ENCODE measurements at places on chromosomes 16 and 17.

DNA sequence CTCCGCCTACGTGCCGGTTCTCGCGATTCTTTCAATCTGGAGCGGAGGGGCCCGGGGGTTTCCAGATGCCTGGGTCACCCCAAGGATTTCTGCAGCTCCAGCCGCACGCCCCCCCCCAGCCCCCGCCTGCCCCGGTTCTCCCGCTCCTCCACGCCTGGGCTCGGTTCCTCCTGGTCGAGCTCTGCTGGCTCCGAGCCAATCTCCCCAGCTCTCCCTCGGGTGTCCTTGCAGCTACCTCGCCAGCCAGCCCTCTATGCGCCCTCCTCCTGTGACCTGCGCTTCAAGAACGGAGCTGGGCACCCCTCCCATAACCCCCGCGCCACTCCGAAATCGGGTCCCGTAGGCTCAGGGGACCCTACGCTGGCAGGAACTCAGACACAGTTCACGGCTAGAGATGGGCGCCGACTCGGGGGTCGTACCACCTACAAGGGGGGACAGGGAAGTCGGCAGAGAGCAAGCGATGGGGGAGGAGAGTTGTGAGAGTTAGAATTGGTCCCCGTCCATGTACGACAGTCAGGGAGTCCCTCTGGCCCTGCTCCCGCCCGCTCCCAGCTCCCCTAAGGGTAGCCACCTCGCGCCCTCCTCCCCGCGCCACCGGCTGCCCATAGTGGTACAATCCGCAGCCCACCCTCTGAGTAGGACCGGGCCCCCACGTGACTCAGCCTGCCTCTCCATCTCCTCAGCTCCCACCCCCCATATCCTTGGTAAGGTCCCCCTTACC is 961 bp downstream of the FGF11 start:
- peak; percentile 71 for DNase-seq

GRCh38 chr16:21103941-21104860 is 46.4 kb downstream of the DNAH3 start:
- no peak for DNase-seq

- no peak for DNase-seq
Observed at GRCh38 chr17:58326609-58327362, 1.8 kb downstream of the TSPOAP1 start.

DNA sequence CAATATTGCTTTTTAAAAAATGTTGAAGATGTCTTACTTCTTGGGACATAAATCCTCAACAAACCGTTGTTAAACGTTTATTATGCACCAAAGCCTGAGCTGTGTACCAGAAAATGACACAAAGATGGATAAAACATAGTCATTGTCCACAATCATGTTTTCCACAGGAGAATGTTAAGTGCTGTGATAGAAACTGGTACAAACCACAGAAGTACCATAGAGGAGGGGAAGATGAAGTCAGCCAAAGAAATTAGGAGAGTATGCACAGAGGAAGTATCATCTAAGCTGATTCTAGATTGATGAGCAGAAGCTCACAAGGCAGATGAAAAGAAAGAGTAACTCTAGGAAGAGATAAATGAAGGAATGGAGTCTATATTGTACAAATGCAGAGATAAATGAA is 142.6 kb upstream of the HLF start:
- DNase-seq = no peak

- no peak for DNase-seq
Observed at GRCh38 chr17:30225919-30226553, 9.5 kb downstream of the SLC6A4 start.

GRCh38 chr17:72580321-72581127 is 459.7 kb downstream of the SOX9 start:
- DNase-seq = no peak

GRCh38 chr16:12126091-12126806 is 149.7 kb downstream of the SNX29 start:
- DNase-seq = no peak

DNA sequence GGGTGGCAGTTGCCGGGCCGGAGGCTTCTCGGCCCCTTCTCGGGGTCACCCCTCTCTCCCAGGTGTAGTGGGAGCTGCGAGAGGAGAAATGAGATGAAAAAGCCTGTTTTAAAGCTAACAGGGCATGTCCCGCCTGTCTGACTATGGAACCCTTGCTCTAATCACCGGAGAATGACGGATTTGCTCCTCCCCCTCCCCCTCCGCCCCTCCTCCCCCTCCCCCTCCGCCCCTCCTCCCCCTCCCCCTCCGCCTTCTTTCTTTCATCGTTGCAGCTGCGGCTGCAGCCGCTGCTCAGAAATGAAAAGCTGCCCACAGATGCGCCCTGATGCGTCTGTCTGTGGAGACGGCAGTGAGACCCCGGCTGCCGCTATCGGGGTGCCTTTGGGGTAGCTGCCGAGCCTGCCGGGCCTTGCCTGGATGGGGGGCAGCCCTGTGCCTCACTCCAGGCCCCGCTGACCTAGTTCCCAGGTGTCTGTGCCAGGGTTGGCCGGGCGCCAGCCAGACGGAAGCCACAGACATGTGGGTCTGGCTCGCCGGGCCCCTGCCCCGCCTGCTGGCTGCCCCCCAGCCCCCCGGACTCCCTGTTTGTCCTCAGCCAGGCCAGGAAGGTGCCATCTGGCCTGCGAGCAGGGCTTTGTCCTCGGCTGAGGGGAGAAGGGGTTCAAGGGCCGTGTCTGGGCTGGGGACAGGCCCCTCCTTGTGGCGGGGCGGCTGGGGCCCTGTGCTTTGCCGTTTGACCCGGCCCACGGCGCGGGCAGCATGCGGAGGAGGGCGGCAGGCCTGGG is 37.7 kb downstream of the GINS2 start:
- DNase-seq = no peak

DNA sequence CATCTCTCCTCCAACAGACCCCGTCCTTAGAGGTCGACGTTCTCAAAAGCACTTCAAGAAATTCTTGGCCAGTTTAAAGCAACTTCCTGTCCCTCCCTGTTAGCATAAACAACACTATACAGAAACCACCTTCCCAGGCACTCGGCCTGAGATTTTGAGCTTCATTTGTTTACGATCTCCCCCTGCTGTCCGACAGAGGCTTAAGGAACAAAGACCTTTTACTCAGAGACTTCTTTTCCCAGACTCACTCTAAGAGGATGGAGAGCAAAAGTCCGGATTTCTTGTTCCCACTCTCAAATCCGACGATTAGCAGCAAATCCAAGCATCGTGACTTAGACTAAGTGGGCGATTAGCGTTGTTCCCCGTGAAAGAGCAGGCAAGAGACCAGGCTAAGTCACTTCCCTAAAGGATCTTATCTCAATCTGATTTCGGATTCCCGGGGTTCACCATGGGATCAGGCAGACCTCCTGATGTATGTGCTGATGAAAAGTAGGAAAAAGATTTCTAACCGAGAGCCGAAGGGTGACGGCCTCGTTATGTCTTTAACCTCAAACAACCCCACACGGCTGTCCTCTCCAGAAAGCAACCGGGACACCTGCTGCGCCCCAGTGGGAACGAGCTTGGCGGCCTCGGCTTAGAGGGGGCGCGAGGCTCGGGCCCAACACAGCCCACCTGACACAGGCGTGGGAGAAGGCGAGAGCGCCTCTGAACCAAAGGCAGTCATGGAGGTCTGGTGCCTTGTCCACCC is 598 bp downstream of the INPP5K start:
- peak; percentile 87 for DNase-seq

DNA sequence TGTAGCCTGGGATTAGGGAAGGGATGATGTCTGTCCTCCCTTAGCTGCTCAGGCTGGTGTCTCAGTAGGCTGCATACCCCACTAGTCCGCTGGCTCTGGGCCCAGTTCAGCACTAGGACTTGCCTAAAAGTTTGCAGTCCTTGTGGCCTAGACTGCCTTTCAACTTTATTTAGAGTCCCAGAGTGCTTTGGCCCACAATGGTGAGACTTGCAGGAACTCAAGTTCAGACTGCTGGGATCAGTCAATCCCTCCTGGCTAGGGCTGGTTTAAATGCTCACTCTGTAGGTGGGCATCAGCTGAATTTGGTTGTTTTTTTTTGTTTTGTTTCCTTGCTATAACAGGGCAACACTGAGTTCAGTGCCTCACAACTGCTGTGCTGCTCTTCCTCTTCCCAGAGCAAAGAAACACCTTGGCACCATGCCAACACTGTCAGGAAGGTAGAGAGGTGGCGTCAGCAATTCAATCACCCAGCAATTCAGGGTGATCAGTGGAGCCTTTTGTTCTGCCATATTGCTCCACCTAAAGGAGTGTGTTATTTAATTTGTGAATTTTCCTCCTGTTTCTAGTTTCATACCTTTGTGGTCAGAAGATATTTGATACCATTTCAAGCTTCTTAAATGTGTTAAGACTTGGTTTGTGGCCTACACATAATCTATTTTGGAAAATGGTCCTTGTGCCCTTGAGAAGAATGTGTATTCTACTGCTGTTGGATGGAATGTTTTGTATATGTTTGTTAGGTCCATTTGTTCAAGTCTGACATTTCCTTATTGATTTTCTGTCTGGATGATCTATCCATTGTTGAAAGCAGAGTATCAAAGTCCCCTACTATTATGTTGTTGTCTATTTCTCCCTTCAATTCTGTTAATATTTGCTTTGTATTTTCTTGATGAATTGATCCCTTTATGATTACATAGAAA is 284.0 kb upstream of the PMFBP1 start:
- DNase-seq = no peak

DNA sequence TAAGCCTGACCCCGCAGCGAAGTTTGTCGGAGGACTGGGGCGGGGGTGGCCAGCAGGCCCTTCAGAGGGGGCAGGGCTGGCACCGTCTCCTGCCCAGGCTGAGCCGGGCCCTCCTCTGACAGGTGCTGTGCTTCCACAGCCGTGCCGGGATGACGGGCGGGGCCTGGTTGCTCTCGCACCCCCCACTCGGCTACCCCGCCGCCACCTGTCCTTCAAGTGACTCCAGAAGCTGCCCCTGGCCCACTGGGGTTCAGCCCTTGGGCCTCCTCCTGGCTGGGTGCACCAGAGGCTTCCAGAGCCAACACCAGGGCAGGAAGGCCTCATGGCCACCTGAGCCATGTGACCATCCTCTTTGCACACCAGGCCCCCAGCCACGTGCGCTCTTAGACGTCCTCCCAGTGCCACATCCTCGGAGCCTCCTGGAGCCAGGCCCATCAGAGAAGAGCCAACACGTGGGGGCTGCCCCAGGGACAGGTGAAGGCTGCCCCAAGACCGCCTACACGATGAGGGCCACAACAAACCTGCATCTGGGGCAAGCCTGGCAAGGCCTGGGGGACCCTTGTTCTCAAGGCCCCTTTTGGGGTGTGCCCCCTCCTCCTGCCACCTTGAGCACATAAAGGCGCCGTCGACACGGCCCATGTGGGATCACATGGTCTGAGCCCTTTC is 7.2 kb downstream of the PDIA2 start:
- DNase-seq = no peak

DNA sequence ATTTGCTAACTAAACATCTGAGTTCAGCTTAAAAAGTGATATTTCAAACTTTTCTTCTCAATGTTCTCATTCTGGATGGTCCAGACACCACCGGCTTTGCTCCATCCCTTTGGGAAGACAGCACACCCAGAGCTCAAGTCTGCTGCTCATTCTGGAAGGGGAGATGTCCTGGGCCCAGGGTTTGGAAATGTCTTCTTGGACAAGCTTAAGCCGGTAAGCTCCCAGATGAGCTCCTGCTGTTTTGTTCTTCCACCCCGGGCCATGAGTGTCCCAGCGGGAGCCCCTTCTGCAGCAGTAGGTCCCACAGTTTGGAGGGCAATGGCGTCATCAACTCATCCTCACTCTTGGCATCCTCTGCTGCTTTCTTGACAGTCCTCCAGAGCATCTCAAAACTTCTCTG is 105.2 kb downstream of the TMEM100 start:
- no peak for DNase-seq

GRCh38 chr17:1762901-1763898 is 1.3 kb downstream of the SERPINF1 start:
- DNase-seq = no peak

DNA sequence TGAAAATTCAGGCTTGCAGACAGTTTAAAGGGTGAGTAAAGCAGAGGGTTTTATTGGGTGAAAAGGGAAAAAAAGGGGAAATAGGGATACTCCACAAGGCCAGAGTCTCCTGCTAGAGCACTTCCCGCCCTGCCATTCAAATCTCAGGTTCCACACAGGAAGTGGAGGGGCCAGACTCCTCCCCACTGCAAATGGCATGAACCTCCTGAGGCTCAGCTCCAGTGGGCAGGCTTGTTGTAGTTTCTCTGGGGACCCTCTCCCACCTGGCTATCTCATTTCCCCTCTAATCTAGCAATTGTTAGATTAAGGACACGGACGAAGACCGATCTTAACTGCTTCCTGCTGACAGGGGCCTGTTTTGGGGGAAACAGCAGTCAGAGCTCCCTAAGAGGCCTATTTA is 43.4 kb downstream of the TAOK1 start:
- DNase-seq = no peak

DNA sequence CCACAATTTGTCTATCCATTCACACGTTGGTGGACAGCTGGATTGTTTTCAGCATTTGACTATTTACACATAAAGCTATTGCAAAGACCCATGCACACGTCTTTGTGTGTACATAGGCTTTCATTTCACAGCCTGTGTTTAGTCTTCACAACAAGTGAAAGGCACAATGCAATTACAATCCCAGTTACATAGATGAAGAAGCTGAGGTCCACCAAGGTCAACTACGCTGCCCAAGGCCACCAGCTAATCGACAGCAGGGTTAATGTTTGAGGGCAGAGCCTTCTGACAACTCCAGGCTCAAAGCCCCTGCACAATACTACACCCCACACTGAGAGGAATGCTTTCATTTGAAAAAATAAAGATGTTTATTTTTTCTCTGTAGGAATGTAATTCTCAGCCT is 93.6 kb upstream of the CDH13 start:
- no peak for DNase-seq

- no peak for DNase-seq
Observed at GRCh38 chr16:85167589-85168537, 55.6 kb upstream of the CIBAR2 start.

DNA sequence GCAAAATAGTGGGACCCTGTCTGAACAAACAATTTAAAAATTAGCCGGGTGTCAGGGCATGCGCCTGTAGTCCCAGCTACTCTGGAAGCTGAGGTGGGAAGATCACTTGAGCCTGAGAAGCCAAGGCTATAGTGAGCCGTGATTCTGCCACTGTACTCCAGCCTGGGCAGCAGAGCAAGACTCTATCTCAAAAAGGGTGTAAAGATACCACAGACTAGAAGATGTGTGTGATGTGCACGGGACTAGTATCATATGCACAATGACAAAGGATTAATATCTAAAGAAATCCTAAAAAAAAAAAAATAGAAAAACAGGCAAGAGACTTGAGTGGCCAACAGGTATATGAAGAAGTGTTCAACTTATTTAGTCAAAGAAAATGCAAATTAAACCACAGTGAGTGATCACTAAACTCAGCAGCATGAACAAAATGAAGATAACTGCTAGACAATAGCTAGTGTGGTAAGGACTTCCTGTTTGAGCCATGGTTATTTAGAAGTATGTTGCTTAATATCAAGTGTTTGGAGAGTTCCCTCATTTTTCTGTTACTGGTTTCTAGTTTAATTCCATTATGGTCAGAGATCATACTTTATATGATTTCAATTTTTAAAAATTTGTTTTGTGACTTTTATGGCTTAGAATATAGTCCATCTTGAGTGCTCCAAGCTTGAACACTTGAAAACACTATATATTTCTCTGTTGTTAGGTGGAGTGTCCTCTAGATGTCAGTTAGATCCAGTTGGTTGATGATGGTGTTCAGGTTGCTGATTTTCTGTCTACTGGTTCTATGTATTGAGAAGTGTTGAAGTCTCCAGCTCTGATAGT is 14.7 kb upstream of the SLX4 start:
- no peak for DNase-seq

Measured in ACHN (cell line).